ENCODE measurements at places on chromosomes 7 and 10.

- DNase-seq, result peak; percentile 51
These were observed 1023.6 kb downstream of the XPNPEP1 start for GRCh38 chr10:108899670-108900069.

DNA sequence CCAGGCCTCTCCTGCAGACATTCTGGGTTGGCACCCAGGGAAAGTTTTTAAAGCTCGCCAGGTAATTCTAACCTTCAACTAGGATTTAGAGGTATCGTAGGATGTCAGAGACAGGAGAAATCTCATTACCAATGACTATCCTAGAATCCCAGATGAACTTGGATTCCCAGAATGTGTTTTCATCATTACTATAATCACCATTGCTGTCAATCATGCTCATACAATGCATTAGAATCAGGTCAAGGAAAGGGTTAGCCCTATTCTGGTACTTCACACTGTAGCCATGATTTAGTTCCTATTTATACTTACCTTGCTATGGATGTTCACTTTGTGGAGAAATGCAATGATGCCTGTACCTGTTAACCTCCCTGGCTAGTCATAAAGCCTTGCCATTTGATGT, 67.0 kb upstream of the GPR158 start:
- no peak for DNase-seq

GRCh38 chr10:48406204-48406603, 99.7 kb downstream of the MAPK8 start:
- peak; percentile 85 for DNase-seq

GRCh38 chr10:33880291-33880690, 545.8 kb upstream of the NRP1 start:
- DNase-seq, result no peak

DNA sequence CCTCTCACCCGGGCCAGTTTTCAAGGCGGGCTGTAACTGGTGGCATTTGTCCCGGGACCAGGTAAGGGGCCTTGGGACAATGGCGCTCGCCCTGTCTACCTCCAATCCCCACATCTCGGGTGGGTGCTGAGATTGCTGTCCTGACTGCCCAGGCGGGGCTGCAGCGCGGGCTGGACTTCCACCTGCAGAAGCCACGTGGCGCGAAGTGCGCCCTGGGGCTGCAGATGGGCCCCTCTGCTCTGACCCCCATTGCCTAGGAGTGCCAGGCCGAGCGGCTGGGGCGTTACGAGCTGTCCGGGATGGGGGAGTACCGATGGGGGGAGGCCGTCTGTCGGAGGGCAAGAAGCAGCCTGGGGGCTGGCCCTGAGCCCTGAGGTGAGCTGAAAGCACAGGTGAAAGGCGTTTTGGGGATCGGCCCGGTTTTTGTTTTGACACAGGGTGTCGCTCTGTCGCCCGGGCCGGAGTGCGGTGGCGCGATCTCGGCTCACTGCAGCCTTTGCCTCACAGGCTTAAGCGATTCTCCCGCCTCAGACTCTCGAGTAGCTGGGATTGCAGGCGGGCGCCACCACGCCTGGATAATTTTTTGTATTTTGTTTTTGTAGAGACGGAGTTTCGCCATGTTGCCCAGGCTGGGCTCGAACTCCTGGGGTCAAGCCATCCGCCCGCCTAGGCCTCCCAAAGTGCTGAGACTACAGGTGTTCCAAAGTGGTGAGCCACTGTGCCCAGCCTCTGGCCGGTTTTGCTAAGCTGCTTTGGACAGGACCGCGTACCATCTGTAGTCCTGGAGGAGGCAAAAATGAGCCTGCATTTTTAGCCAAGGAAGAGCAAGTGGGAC, at the start of gene SFXN2:
TSS of gene SFXN2 (plus strand) at position 16 of the 835 bp plus-strand sequence. CDS start 12,001 bp downstream, outside the sequence.
- DNase-seq, result peak; percentile 31

GRCh38 chr7:140972876-140973829, 41.6 kb downstream of the MRPS33 start:
- no peak for DNase-seq

GRCh38 chr7:133937786-133938185, 189.4 kb upstream of the LRGUK start:
- DNase-seq, result no peak

DNA sequence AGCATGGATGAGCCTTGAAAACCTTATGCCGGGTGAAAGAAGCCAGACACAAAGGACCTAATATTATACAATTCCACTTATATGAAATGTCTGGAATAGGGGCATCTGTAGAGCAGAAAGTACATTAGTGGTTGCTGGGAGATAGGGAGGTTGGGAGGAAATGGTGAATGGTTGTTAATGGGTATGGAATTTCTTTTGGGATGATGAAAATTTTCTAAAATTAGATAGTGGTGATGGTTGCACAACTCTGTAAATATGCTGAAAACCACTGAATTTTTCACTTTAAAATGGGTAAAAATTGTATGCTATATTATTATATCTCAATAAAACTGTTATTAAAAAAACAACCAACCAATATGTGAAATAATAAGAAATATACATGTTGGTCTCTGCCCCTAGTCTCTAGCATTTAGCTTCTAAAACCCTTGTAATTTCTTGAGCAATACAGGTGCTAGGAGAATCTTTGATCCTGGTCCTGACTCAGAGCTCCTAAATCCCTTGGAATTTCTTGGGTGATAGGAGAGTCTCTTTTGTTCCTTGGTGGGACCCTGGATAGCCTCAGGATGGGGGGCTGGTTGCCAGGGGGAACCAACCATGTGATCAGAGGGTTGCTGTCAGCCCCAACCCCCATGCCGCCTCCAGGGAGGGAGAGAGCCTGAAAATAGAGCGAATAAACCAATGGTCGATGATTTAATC, 64.0 kb downstream of the TACR2 start:
- peak; percentile 45 for DNase-seq

DNA sequence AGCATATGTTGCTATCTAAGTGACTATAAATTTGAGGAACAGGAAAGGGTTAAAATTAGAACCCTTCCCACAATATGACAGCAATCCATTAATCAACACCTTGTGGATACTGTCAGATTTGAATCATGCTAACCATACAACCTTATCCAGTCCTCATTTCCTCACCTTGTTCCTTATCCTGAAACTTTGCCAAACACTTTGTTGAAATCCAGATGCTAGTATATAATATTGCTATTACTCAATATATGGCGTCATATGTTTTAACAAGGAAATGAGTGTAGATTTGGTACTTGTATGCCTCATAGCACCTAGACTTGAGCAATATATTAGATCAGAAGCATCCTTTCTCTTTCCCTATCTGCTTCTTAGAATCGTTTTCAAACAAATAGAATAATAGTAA, 66.3 kb upstream of the SLC25A13 start:
- peak; percentile 45 for DNase-seq

All from M059J (cell line).